GM23248 (cell line): ENCODE measurements at places on chromosomes 2 and 18.

- no peak for DNase-seq
Measured at GRCh38 chr2:65885266-65885665, 452.9 kb upstream of the SPRED2 start.

GRCh38 chr2:65706411-65706810 is 274.0 kb upstream of the SPRED2 start:
- DNase-seq = no peak

DNA sequence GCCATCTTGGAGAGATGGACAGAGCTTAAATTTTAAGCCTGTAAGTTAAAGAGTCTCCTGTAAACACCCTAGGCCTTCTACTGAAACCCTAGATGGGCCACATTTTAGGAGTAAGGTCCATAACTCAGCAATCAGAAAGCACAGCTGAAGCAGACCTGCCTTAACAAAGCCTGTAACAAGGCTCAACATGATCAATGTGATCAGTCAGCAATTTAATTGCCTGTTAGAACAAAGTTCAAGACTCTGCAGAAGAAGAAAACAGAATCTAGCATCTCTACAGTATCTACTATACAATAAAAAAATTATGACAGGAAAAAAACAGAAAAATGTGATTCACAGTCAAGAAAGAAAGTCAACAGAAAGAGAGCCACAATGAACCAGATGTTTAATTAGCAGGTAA is 27.1 kb downstream of the SEPTIN10 start:
- no peak for DNase-seq

- DNase-seq = no peak
Measured at GRCh38 chr2:217798743-217799562, 203.8 kb downstream of the TNS1 start.

- no peak for DNase-seq
Measured at GRCh38 chr2:197195518-197195917, 115.1 kb downstream of the ANKRD44 start.

DNA sequence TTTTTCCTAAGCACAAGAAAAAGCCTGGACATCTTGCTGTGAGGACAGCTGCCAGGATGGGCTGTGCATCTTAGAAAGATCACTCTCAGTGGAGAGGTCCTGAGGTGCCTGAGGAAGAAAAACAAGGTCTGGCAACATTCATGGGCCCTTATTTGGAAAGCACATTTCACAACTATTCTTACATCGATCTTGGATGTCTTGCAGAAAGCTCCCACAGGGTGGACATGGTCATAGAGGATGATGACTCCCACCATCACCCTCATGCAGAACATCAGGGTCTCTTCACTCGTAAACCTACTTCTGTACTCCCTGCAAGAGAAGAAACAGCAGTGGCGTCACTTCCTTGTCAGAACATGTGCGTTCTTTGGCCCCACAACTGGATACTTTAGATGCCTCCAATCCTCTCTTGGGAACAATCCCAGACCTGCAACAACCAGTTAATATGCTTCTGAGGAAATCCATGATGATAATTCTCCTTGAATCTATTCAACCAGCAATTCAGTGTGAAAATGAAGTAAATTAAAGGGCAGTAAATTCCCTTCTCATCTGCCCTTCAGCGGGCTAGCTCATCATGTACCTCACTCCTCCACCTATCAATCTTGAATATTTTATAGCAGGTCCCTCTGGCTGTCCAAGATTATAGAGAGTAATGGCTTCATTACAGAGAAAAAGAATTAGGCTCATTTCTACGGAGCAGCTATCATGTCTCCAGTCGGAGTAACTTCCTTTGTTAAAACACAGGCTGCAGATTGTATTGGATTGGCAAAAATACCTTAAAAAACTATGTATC is 106.2 kb downstream of the CYRIA start:
- DNase-seq = no peak

GRCh38 chr2:224894356-224894755 is 147.9 kb downstream of the DOCK10 start:
- DNase-seq = peak; percentile 9

DNA sequence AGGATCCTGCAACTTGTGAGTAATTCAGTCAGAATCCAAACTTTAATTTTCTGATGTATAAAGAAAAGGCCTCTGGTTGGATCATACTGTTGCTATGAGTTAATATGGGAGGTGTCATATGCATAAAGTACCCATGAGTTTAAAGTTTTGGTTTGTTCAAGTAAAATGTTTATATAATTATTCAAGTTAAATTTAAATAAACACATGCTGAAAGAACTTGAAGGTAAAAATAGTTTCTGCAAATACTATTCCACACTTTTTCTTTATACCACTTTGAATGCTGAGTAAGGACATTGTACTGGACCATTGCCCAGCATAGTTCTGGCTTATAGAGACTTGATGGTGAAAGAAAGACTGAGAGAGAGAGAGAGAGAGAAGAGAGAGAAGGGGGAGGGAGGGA is 30.7 kb downstream of the PKP4 start:
- DNase-seq = peak; percentile 74

DNA sequence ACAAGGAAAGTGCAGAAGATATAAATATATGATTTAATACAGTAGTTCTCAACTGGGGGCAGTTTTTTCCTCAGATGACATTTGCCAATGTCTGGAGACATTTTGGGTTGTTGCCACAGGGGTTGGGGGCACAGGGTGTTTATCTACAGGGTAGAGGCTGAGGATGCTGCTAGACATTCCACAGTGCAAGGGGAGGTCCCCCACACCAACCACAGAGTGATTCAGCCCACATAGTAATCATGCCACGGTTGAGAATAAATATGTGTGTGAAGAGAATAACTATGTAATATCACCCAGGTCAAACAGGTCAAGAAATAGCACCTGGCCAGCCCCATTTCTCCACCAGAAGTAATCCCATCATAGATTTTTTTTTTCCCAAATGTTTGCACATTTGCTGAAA is 17.9 kb downstream of the DYSF start:
- DNase-seq = peak; percentile 62

GRCh38 chr2:231605607-231606091 is 13.0 kb downstream of the TEX44 start:
- peak; percentile 21 for DNase-seq

DNA sequence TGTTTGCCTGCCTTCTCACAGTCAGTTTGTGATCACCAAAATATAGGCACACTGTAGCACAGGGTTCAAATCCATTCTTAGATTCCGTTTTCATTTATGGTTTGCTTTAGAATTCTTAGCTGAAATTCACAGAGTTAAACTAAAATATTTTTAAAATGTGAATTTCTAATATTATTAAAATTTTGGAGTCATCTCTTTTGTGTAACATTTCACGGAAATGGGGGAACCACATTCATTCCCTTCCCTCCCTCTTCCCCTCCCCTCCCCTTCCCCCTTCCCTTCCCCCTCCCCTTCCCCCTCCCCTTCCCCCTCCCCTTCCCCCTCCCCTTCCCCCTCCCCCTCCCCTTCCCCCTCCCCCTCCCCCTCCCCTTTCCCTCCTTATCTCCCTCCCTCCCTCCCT is 11.4 kb upstream of the LDAH start:
- no peak for DNase-seq

DNA sequence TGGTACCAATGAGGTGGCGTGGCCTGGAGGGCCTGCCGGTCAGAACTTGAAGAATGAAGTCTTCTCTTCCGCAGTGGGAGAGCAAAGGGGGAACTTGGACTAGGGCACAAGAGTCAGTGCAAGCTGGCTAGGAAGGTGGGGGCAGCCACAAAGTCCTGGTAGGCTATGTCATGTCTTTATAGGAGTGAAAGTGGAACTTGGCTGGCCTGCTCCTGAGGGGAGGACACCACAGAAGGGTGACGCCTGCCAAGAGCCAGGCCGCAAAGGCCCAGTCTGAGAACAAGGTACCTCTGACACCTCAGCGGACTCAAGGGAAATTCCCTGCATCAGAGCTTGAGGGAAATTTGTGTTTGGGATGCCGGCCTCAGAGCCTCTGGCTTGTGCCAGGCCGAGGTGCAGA is 32.2 kb upstream of the MAP3K20 start:
- DNase-seq = no peak

DNA sequence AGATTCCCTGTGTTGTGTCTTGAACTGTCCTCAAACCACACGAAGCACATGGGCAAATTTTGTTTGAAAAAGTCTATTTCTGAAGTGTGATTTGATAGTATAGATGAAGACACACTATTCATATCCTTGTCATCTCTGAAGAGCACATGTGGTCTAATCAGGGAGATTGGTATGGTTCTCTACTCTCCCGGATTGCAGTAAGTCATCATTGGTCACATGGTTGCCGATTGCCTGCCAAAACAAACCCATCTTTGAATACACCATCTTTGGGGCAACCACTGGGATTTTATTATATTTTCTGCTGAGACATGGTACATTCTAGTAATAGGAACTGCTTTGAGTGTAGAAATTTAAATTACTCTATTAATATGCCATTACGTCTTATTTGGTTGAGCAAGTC is 186.9 kb downstream of the MYO1B start:
- DNase-seq = no peak

DNA sequence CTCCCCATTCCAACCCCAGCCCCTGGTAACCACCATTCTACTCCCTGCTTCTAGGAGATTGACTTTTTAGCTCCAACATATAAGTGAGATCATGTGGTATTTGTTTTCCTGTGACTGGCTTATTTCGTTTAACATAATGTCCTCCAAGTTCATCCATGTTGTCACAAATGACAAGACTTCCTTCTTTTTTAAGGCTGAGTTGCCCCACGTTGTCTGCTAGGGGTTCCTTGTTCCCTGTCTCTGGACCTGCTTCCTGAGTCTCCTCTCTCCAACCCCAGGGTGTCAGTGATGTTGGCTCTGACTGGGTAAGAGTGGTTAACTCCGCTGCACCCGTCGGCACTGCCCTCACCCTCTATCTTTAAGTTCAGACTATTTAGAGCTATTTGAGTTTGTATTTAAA is 175.2 kb downstream of the SH3RF3 start:
- DNase-seq = no peak

DNA sequence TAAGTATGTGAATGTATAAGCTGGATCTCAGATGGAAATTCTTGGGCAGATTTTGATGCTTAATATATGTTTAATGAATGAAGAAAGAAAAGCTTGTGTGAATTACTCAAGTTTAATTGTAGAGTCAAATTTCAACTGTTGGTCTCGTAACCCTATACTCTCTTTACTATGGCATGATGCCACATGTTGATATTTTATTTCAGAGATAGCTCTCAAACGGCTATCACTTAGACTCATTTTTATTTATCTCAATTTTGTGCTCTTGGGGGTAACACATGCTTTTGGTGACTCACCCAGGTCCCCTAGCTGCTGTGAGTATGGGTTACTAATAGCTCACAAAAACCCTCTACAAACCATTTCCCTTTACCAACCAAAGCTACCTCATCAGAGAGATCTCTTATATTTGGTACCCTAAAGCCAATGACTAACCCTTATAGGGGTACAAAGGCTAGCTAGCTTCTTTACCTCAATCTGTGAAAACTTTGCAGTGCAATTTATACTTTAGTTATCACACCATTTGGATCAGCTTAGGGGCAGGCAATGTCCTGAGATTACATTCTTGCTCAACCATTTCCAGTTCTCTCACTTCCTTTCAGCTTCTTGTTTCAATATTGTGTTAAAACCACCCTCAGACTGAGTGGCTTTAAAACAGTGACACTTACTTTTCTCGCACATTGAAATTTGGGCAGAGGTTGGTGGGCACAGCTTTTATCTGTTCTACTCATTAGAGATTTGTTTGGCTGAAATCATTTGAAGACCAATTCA is 240.3 kb downstream of the CDH7 start:
- DNase-seq = no peak

DNA sequence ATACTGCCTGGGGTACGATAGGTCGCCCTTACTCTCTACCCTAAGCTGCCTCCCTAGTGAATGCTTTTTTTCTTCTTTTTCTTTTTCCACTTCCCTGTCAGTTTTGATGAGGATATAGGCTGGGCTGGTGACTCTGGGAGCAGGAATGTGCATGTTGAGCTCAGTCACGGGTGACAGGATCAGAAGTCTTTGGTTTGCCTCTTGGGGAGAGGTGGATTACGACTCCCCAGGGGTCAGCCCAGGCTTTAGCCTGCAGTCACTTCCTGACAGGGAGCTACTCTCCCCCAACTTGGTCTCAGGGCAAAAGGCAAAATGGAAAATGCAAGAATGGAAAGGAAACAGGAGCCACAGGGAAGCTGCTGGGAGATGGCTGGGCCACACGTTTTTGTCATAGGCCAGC is 57.3 kb downstream of the THNSL2 start:
- peak; percentile 31 for DNase-seq

DNA sequence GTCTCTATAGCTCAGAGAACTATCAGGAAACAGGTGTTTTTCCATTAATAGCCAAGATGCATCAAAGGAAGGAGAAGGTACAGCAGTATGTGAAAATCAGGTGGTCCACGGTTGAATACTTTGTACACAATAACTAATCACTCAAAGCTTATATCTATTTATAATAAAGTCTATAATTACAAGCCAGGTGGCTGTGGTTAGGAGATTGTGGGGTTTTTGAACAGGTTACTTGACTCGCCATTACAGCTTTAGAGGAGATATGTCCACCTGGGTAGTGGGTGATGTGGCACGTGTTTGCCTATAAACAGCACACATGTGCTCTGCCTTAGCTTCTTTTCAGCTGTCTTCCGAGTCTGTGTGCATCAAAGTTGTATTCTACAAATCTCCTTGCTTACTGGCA is 892.2 kb upstream of the ZEB2 start:
- no peak for DNase-seq

DNA sequence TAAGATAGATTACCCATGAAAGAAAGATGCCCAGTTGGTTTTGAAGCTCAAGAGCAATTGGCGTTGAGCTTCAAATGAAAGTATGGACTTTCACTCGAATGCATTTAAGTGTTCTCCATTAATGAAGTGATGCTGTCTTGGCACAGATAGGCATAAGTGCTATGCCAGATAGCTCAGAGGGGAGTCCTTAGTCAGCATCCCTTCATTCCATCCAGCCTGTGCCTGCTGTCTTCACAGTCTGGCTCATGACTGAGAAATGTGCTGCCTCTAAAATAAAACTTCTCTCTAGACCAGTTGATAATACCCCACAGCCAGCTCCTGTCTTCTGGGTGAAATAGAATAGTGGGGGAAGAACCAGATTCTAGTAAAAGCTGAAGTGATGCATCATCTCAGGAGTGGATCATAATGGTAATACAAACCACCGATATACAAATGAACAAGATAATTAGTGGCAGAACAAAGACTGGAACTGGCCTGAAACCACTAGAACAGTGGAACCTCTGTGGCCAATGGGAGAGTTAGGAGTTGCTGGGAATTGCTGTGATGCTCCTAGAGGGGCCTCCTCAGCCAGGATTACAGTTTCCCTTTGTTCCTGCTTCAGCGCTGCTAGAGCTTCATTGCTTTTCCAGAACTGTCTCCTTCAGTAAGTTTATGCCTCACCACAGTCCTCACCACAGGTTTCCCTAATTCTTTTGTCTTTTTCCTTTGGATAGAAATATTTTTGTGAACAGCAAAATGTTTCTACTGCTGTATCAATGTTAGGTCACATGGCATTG is 359.3 kb downstream of the KIAA1328 start:
- peak; percentile 37 for DNase-seq

DNA sequence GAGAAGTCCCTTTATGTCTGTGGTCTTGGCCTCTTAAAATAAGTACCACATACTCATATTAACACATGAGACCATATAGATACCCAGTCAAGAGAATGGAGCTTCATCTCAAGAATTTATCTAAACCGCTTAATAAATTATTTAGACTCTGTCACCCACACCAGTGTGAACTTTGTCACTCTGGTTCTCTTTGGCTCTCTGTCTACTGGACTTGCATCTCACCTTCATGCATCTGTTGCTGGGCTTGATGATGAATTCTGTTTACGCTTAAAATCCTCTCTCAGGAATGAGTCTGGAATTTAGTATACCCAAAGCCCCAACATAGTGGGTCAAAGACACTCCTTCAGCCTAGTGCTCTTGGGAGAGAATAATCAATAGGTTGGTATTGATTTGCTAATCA is 73.9 kb downstream of the SETBP1 start:
- DNase-seq = no peak
